Stimulated activated effector memory CD8-positive, alpha-beta T cell treated with anti-CD3 and anti-CD28 coated beads, Interleukin-12 subunit alpha, Interleukin-12 subunit beta, amount 100 ng/mL, for 72 hours (primary cell): ENCODE measurements at places on chromosomes 5 and 9.

- no peak for DNase-seq
Observed at GRCh38 chr5:93960042-93960441, 218.6 kb upstream of the POU5F2 start.

DNA sequence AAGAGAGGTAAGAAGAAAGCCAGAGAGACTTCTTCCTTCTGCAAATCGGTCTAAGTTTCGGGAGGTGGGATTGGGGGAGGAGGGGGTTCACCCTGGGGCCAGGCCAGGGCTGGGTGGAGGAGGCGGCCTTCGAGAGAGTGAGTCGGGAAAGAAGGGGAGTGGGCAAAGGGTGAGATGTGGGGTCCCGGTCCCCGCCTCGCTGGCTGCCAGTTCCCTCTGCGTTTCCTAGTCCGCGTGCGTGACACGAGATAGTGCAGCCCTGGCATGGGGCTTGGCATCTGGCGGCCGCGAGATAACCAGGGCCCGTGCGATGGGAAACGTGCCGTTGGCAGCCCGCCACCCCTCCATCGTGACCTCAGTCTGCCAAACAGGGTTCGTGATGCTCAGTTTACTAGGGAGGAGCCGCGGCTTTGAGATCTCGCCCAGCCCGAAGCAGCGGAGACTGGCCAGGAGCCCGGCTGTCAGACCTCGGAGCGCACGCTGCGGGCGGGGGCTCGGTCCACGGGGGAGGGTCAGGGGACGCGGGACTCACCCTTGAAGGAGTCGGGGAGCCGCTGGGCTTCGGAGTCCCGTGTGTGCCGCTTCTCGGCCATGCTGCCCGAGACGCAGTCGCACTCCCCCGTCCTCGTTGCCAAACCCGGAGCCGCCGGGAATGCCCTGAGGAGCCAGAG, at the start of gene STOM:
Gene STOM, minus strand, starts transcription at position 656 of the 671 bp plus-strand sequence. Its CDS starts 63 bp downstream, at position 593.
- DNase-seq, result no peak

DNA sequence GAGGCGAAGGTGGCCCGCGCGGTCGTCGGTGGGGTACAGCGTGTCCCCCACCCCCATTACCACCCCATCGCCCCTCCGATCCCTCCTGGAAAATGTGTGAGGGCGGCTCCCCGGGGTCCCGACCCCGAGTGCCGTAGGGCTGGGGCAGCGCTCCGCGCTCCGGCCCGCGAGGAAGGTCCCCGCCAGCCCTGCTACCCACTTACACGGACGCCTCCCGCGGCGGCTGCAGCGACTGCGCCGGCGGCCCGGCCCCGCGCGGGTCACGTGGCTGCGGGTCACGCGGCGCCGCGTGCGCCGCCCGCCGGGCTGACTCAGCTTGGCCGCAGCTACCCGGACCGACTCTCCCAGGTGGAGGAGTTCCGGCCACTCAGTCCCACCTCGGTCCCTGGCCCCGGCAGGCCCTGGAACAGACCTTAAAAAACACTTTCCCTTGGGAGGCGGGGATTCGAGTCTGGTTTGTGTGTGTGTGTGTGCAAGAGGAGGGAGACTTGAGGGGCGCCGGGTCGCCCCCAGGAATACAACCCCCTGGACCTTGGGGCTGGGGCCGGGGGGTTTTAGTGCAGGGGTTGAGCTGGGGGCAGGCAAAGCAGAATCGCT, at the start of gene GNPDA1:
Gene GNPDA1, minus strand, starts transcription at position 236 of the 597 bp plus-strand sequence. CDS start 992 bp downstream, outside the sequence.
- peak; percentile 52 for DNase-seq

DNA sequence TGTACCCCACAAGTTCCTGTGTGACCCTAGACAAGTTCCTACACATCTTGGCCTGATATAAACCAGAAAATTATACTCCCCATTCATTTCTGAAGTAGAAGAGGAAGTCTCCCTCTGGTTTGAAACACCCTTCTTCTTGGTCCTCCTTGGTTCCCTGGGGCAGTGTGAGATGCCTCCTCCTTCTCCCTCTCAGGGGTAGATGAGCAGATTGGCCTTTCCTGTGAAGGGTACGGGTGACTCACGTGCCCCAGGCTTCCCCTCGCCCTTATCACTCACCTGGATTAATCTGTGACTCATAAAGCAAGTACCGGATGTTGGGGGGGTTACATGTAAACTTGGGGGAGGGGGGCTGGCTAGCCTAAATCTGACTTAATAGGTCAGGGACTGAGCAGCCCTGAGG, 11.1 kb upstream of the AQP3 start:
- no peak for DNase-seq

DNA sequence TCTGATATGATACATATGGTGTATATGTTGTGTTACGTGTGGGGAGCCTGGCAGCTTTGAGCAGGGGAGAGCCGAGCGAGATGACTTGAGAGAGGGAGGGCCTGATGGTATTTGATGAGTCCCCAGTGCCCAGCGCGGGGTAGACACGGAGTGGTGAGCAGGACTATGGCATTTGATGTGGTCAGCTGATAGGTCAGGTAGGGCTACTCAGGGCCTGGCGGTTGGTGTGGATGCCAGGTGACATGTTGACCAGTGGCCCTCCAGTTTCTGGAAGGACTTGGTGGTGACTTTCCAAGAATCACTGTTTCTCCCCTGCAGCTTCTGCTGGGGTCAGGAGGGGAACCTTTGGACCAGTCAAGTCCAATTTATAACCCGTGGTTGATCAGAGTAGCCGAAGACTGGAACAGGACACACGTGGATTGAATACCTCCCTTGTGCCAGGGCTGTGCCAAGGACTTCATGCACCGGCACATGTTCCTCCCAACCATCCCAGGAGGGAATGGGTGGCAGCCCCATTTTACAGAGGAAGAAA, 148.8 kb downstream of the RGS3 start:
- DNase-seq, result no peak

GRCh38 chr5:128913551-128913950, 51.7 kb upstream of the SLC27A6 start:
- no peak for DNase-seq

GRCh38 chr5:137361280-137361679, 137.8 kb downstream of the SPOCK1 start:
- no peak for DNase-seq

- DNase-seq, result no peak
Observed at GRCh38 chr5:176901260-176902101, 2.3 kb upstream of the HK3 start.

- no peak for DNase-seq
Observed at GRCh38 chr9:130635721-130636647, 28.4 kb upstream of the PRDM12 start.

GRCh38 chr5:181108578-181109165, 22.3 kb downstream of the OR2V1 start:
- no peak for DNase-seq

GRCh38 chr5:75640395-75640794, 29.1 kb downstream of the ANKDD1B start:
- DNase-seq, result no peak

- DNase-seq, result peak; percentile 71
Observed at GRCh38 chr9:96476591-96476990, 26.6 kb downstream of the HABP4 start.

DNA sequence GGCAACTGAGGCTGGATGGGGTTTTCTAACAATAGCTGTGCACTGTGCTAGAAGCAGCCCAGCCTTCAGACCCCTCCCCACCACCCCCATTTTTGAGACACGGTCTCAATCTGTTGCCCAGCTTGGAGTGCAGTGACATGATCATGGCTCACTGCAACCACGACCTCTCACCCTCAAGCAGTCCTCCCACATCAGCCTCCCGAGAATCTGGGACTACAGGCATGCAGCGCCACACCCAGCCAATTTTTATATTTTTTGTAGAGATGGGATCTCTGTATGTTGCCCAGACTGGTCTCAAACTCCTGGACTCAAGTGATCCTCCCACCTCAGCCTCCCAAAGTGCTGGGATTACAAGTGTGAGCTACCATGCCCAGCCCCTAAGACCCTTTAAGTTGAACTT, 182.5 kb downstream of the DRD1 start:
- DNase-seq, result no peak
